Activated naive CD4-positive, alpha-beta T cell treated with anti-CD3 and anti-CD28 coated beads for 36 hours (primary cell): ENCODE measurements at places on chromosomes 1 and 21. TPM values are rescaled to one million over a fixed set of nuclear protein-coding genes. Genes with fewer than 3 reads are reported as not detected.

The NUP133 gene
- total RNA-seq = 57.2 TPM

The SHISAL2A gene
- total RNA-seq = 11.4 TPM

The DYNLT5 gene
- not detected for total RNA-seq

The ERICH3 gene
- not detected for total RNA-seq

The MTARC1 gene
- not detected for total RNA-seq

The NOS1AP gene
- 0.42 TPM for total RNA-seq

The OSCP1 gene
- 2.2 TPM for total RNA-seq

The TDRD5 gene
- total RNA-seq = not detected

The PLA2G2D gene
- 0.19 TPM for total RNA-seq

- no peak overlapping the region for H3K4me3 ChIP-seq
- H3K4me1 ChIP-seq = no peaks in the 10 kb centered on the region
- DNase-seq = no peak
Observed at GRCh38 chr1:237812061-237812460, 78.7 kb downstream of the ZP4 start.

- DNase-seq = no peak
- no peaks in the 10 kb centered on the region for H3K36me3 ChIP-seq
- H3K4me3 ChIP-seq = no peak overlapping the region
- no peaks in the 10 kb centered on the region for H3K4me1 ChIP-seq
- peaks cover 6% of the 10 kb centered on the region for H3K27me3 ChIP-seq
Observed at GRCh38 chr1:214991691-214992315, 90.7 kb upstream of the KCNK2 start.

- H3K27me3 ChIP-seq = peaks cover 24% of the 10 kb centered on the region
- no peak overlapping the region for H3K4me3 ChIP-seq
- H3K36me3 ChIP-seq = no peaks in the 10 kb centered on the region
- no peak for DNase-seq
Observed at GRCh38 chr21:26798856-26799751, 46.1 kb downstream of the ADAMTS1 start.

DNA sequence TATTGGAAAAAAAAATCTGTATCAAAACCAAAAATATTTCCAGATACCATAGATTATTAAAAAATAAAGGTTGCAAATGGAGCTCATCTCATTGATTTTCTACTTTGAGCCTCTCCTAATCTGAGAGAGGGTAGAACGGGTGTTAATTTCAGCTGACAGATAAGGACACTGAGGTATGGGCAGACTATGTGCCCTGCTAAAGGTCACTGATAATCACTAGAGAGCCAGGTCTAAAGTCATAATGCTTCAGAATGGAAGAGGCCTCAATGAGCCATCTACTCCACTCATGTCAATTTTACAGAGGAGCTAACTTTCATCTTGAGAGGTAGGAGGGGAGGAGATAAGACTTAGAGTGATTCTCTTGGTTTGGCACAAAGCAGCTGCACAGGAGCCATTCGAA, 21.0 kb downstream of the GNG12 start:
- H3K36me3 ChIP-seq = no peaks in the 10 kb centered on the region
- no peaks in the 10 kb centered on the region for H3K4me1 ChIP-seq
- no peak overlapping the region for H3K27ac ChIP-seq
- H3K27me3 ChIP-seq = peaks cover 7% of the 10 kb centered on the region

DNA sequence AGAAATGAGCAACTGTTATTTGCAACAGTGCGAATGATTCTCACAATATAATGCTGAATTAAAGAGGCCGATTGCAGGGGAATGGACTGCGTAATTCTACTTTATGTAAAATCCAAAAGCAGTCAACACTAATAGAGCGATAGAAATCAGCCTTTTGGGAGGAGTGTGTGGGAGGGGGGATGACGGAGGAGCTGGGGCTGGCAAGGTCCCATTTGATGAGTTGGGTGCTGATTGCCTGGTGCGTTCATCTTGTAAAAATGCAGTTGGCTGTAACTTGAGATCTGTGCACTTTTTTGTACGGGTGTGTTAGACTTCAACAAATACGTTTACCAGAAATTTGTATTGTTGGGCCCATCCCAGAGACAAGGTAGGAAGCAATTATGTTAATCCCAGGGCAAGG, 20.7 kb downstream of the TNFRSF8 start:
- peaks cover 21% of the 10 kb centered on the region for H3K36me3 ChIP-seq
- no peak for DNase-seq
- no peaks in the 10 kb centered on the region for H3K27me3 ChIP-seq
- H3K4me1 ChIP-seq = peaks cover 34% of the 10 kb centered on the region

DNA sequence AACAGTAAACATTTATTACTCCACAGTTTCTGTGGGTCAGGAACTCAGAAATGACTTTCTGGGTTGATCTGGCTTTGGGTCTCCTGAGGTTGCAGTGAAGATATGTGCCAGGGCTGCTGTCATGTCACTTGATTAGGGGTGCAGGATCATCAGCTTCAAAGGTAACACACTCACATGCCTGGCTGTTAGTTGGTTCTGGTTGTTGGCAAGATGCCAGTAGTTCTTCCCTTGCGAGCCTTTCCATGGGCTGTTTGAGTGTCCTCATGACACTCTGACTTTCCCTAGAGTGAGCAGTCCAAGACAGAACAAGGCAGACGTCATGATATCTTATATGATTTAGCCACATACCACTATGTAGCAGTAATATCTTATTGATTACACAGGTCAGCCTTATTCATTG, 1.8 kb downstream of the SWT1 start:
- peaks cover 28% of the 10 kb centered on the region for H3K4me1 ChIP-seq
- H3K27ac ChIP-seq = no peak overlapping the region
- H3K27me3 ChIP-seq = no peaks in the 10 kb centered on the region

GRCh38 chr21:45405819-45406762, 1.1 kb downstream of the COL18A1 start:
- H3K4me1 ChIP-seq = peaks cover 14% of the 10 kb centered on the region
- H3K27ac ChIP-seq = no peak overlapping the region
- peak overlapping the region; percentile 60 for H3K4me3 ChIP-seq
- peak; percentile 45 for DNase-seq

GRCh38 chr1:3028531-3029282, 7.4 kb downstream of the ACTRT2 start:
- no peaks in the 10 kb centered on the region for H3K27me3 ChIP-seq
- H3K4me3 ChIP-seq = no peak overlapping the region
- H3K36me3 ChIP-seq = no peaks in the 10 kb centered on the region
- H3K4me1 ChIP-seq = peaks cover 17% of the 10 kb centered on the region
- DNase-seq = no peak
- no peak overlapping the region for H3K27ac ChIP-seq

DNA sequence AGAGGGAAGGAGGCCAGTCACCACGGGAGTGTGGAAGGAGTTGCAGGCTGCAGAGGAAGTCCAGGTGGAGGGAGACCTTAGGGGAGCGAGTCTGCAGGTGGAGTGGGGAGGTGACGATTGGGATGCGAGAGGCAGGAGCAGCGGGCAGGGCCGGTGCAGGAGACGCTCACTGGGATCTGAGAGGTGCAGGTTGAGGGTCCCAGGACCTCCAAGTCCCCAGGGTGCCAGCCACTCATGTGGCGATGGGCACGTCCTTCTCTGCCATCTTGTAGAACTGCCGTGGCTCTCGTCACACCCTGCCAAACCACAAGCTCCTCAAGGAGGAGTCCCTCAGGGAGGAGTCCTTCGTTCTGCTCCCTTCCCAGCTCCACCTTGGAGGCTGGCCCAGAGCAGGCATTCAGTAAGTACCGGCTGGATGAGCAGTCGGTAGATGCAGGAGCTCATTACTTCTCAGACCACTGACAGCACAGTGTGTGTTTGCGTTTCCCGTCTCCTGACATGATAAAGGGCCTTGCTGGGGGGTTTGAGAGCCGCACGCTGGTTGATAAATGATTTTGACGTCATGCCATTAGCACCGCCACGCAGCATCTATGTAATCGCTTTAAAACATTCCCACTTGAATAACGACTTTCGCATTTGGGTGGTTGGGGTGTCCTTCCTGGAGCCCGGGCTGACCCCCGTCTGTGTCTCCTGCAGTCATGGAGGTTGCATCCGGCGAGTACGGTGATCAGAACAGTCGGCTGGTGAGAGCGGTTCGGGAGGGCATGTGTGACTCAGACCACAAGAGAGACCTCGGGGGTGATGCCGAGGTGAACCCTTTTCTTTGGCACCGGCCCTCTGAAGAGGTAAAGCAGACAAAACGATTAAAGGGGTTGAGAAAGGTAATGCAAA, 27.8 kb downstream of the TFF3 start:
- H3K4me1 ChIP-seq = no peaks in the 10 kb centered on the region
- no peak overlapping the region for H3K4me3 ChIP-seq
- H3K27me3 ChIP-seq = no peaks in the 10 kb centered on the region
- H3K36me3 ChIP-seq = peaks cover 32% of the 10 kb centered on the region
- no peak for DNase-seq

DNA sequence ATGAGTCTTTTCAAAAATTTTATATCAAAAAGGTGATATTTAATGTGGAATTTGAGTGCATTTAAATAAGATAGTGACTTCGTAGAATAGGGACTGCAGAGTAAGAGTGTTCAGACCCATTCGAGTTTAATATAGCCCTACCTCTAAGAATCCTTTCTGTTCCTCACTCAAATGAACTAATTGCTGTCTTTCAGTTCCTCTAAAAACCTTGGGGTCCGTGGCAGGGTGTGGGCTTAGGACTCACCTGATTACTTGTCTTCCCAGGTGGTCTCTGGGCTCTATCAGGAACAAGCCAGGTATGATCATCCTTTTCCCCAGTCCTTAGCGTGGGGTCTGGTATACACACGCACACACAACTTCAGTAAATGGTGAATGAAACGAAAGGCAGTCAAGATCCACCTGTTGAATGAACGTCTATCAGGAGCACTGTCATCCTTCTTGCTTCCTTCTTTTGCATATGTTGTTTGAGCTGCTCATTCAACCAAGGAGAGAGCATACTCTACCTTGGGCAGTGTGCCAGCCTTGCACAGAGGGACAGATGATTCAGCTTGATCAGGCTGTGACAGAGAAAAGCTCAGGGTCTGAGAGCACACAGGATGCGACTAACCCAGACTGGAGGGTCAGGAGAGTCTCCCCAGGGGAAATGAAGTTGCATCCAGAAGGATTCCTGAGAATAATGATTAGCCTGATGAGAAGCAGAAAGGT, 1.2 kb upstream of the RNF11 start:
- no peaks in the 10 kb centered on the region for H3K27me3 ChIP-seq
- DNase-seq = peak; percentile 82
- H3K36me3 ChIP-seq = no peaks in the 10 kb centered on the region
- H3K27ac ChIP-seq = peak overlapping the region; percentile 2

GRCh38 chr1:15761366-15762128, 3.0 kb downstream of the FBLIM1 start:
- peaks cover 26% of the 10 kb centered on the region for H3K27me3 ChIP-seq
- no peak overlapping the region for H3K27ac ChIP-seq
- peaks cover 11% of the 10 kb centered on the region for H3K4me1 ChIP-seq
- no peak overlapping the region for H3K4me3 ChIP-seq

DNA sequence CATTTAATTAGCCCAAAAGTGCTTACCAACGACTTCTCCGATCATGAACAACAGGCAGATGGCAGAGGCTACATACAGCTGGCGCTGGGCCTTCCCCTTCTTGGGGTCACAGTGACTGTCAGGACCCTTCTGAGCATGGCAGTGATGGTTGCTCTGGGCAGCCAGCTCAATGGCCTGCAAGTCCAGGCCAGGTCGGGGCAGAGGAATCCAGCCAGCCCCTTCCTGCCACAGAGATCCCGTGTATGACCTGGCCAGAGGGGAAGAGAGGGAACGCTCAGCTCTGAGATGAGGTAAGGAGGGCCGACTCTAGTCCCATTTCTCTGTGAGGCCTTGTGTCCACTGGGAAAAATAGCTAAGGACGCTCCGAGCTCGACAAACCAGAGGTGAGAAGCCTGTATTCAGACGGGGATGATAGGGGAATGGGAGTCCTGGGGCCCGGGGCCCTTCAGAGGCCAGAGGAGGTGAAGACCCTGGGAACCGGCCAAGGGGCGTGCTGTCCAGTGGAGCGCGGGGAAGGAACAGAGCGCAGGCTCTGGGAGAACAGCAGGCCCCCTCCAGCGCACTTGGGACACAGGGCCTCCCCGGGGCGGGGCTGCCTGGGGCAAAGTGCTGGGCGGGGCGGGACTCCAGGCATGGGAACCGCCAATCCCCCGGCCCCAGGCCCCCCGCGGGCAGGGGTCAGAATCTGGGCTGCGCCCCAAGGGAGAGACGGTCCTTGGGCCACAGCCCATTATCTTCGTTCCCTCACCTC, 772 bp downstream of the SLC30A2 start:
- no peak overlapping the region for H3K4me3 ChIP-seq
- no peaks in the 10 kb centered on the region for H3K36me3 ChIP-seq
- H3K27me3 ChIP-seq = peaks cover 48% of the 10 kb centered on the region
- no peak for DNase-seq

DNA sequence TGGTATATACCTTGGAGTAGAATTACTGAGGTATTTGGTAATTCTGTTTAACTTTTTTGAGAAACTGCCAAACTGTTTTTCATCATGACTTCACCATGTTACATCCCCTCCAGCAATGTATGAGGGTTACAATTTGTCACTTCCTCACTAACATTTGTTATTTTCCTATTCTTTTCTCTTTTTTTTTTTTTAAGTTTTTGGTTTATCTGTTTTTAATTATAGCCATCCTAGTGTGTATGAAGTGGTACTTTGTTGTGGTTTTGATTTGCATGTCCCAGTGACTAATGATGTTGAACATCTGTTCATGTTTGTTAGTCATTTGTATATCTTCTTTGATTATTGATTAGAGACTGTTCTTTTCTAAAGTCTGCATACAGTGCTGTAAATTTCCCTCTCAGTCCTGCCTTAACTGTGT, 147.3 kb downstream of the HS2ST1 start:
- H3K4me3 ChIP-seq = no peak overlapping the region
- H3K4me1 ChIP-seq = peaks cover 28% of the 10 kb centered on the region
- H3K27ac ChIP-seq = no peak overlapping the region
- peaks cover 12% of the 10 kb centered on the region for H3K36me3 ChIP-seq

GRCh38 chr1:31936278-31936980, 1.7 kb downstream of the PTP4A2 start:
- peaks cover 25% of the 10 kb centered on the region for H3K36me3 ChIP-seq
- peak overlapping the region; percentile 99 for H3K27ac ChIP-seq
- DNase-seq = no peak

- DNase-seq = no peak
- H3K4me3 ChIP-seq = peak overlapping the region; percentile 82
- H3K4me1 ChIP-seq = peaks cover 57% of the 10 kb centered on the region
- peak overlapping the region; percentile 81 for H3K27ac ChIP-seq
- H3K27me3 ChIP-seq = no peaks in the 10 kb centered on the region
Observed at GRCh38 chr1:1777583-1777899, 729 bp downstream of the NADK start.

- H3K27ac ChIP-seq = no peak overlapping the region
- H3K27me3 ChIP-seq = peaks cover 2% of the 10 kb centered on the region
- H3K4me1 ChIP-seq = no peaks in the 10 kb centered on the region
- DNase-seq = no peak
- no peak overlapping the region for H3K4me3 ChIP-seq
Observed at GRCh38 chr1:85118751-85119150, 70.5 kb upstream of the MCOLN3 start.

- peaks cover 1% of the 10 kb centered on the region for H3K27me3 ChIP-seq
- H3K4me3 ChIP-seq = no peak overlapping the region
- no peaks in the 10 kb centered on the region for H3K4me1 ChIP-seq
- H3K27ac ChIP-seq = no peak overlapping the region
Observed at GRCh38 chr1:209354840-209355165, 228.7 kb upstream of the CAMK1G start.

- no peak overlapping the region for H3K27ac ChIP-seq
- no peak overlapping the region for H3K4me3 ChIP-seq
- no peaks in the 10 kb centered on the region for H3K36me3 ChIP-seq
- no peak for DNase-seq
- H3K27me3 ChIP-seq = peaks cover 7% of the 10 kb centered on the region
Observed at GRCh38 chr1:159554261-159554660, 18.5 kb upstream of the OR10J5 start.
